NCI-H1092 treated with DMSO at 0.1 percent for 48 hours (cell line): ENCODE measurements at places on chromosomes 1 and 21.

GRCh38 chr1:228471762-228472398 lies 15.3 kb upstream of the RNF187 start:
- peak; percentile 56 for DNase-seq

- DNase-seq: peak; percentile 61
These were observed 972 bp downstream of the CFAP410 start for GRCh38 chr21:44337941-44338895.

DNA sequence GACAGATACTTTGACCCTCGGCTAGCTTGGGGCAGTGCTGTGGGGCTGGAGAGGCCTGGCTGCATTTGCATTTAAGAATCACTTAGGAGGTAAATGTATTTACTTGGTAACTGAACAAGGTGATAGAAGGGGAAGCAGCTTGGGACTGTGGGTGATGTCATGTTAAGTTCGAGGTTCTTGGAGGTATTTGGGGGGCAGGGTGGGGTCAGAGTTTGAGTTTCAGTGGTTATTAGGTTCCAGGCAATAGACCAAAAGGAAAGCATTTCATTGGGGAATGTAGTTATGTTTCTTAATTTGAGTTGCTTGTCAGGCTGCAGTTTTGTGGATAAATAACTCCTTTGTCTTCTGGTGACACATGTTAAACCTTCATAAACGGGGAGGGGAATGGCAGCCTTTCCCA lies 2.4 kb upstream of the FAM78B start:
- no peak for DNase-seq

DNA sequence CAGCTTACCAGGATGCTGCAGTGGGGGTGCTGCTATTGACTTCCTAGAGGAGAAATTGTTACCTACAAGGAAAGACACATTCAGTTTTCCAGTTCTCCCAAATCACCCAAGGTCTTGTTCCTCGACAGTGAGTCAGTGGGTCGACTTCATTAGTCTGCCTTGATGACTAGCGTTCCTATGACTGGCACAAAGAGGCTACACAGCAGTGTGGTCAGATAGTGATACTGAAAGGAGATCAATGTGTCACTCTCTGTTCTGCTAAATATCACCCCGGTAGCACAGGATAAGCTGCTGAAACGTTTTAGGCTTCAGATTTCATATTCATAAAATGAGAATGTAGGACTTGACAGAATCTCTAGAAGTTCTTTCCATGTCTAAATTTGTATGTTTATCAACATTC lies 357.4 kb downstream of the LMX1A start:
- DNase-seq: no peak

DNA sequence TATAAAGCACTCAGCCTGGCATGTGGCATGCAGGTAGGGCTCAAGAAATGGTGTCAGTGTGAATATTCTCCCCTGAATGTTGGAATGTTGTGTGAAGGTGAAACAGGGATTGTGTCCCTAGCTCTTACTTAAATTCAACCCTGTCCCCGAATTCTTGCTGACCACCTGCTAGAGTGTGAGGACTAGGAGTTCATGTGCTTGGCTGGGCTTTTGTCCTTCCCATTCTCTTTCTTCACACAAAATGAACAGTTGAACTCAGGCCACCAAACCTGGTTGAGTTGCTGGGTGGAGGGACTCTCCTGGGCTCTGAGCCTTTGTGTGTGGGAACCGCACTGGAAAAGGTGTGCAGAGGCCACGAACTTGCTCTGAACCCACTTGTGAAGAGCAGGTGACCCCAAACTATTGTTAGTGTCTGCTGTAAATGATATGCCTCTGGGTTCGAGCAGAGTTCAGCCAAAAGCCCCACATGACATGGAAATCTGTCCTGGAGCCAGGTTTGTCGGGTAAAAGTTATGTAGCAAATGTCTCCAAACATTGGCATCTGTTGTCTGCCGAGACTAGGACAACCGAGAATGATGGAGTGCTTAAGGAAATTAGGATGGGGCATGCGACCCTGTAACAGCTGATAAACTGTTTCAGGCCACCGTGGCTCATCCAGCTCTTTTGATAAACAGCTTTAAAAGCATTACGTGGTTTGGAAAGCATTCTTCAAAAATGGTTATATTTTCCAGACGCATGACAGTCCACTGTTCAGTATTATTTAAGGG lies 144.2 kb downstream of the DHRS3 start:
- DNase-seq: peak; percentile 90

- no peak for DNase-seq
These were observed 66.8 kb downstream of the PHACTR4 start for GRCh38 chr1:28436211-28436769.

DNA sequence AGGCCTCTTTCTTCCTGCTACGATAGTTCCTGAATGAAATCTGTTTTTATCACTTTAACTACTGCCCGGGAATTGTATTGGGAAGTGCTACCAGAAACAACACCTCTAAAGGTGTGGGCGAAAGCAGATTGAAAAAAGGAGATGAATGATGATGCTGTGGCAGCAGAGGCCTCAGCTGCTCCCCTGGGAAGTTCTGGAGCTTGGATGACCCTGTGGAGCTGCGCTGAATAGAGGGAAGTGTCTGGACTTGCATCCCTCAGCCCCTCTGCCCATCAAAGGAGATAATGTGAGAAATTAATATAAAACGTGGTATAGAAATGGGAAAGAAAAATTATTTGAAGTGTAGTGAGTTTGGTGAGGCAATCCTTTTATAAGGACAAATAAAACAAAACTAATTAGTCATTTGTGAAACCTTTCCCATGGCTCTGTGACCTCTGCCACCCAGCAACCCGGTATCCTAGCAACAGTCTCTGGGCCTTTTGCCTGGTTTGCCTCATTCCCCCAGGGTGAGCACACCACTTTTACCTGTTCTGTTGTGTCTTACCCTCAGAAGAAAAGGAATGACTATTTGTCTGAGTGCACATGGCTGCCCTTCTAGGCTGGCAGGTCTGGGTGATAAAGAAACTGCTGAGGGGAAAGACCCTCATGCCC lies 21.3 kb downstream of the OVAAL start:
- peak; percentile 27 for DNase-seq

DNA sequence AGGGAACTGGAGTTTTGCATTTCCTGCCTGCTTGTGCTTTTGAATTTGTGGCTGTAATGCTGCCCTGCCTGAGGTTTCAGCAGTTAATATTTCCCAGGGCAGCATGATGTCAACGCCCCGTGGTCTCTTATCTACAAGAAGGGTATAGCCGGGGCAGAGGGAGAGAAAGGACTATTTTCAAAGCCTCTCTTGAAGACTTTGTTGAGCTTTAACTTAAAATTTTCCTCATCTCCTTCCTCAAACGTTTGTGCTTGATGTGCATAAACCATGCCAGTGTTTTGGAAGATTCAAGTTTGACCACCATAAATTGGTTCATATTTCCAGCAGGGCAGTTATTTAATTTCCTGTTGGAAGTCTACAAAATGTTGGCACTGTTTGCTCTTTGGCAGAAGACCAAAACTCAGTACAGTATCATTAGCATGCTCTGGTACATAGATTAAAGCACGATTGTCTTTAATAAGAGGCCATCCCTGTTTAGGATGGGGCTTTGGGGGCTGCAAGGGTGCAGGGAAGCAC lies 43.4 kb downstream of the ROR1 start:
- DNase-seq: peak; percentile 47

GRCh38 chr1:30049748-30050296 lies 673.6 kb downstream of the MATN1 start:
- DNase-seq: no peak

GRCh38 chr1:212698467-212699103 lies 1.1 kb downstream of the BATF3 start:
- DNase-seq: peak; percentile 6
